Activated CD4-positive, CD25-positive, alpha-beta regulatory T cell treated with anti-CD3 and anti-CD28 coated beads, Interleukin-2, amount 50 U/mL, for 16 hours (primary cell): ENCODE measurements at places on chromosomes 7 and 10.

GRCh38 chr7:133331861-133332260 lies 79.0 kb downstream of the EXOC4 start:
- no peak for DNase-seq

GRCh38 chr10:8338177-8338766 lies 283.8 kb downstream of the GATA3 start:
- DNase-seq = no peak

DNA sequence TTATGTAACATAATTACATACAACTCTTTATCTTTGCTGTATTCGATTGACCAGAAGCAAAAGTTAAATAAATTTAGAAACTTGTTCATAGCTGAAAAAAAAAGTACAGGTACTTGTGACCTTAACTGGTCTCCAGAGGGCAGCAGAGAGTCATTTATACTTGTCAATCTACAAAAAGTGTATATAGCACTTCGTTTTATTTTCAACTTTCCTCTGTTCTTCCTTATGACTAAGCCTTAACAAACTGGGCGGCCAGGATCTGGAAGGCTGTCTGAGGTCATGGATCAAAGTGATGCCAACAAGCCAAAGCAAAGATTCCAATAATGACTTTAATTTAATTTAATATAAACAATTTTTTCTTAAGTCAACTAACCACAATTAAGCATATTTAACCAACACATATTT lies 29.8 kb downstream of the C10orf67 start:
- peak; percentile 36 for DNase-seq

- DNase-seq = no peak
Observed at GRCh38 chr7:112036071-112036470, 170.1 kb downstream of the DOCK4 start.

- no peak for DNase-seq
Observed at GRCh38 chr10:117533507-117534281, 8.9 kb upstream of the EMX2 start.

GRCh38 chr10:86687750-86688149 lies 19.4 kb downstream of the LDB3 start:
- no peak for DNase-seq

DNA sequence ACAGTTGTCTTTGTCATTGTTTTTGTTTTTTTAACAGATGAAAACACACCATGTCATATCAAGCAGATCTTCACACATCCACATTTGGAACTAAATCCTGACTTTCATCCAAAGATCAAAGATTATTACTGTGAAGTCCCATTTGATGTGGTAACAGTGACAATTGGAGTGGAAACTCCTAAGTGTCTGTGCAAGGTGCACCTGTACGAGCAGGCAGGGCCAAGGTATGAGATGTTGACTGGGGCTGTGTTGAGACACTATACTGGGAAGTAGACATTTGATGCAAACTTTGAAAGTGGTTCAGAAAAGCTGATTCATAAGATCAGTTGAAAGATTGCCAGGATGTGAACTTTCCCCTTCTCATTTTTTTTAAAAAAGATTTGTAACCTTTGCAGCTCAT lies 152.3 kb downstream of the CPED1 start:
- DNase-seq = no peak

GRCh38 chr10:60798031-60798430 lies 19.8 kb downstream of the CDK1 start:
- DNase-seq = no peak

- no peak for DNase-seq
Observed at GRCh38 chr7:155590215-155591018, 44.1 kb upstream of the CNPY1 start.

DNA sequence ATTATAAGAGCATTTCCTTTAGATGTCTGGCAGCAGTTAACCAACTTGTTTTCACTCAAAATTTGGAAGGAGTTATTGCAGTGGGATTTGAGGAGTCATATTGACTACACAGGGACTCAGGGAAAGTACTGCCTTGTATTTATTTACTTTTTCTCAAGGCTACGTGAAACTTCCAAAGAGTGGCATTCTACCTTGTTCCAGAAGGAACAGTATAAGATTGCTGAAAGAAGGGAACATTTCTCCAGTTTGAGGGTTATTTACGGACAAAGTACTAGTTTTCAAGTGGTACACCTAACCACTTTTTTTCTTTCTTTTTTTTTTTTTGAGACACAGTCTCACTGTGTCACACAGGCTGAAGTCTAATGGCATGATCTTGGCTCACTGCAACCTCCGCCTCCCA lies 5.1 kb downstream of the MORN4 start:
- DNase-seq = no peak

GRCh38 chr7:4764402-4765007 lies 10.9 kb upstream of the AP5Z1 start:
- no peak for DNase-seq

GRCh38 chr7:129675521-129675920 lies 64.0 kb downstream of the NRF1 start:
- DNase-seq = no peak

GRCh38 chr7:152145853-152146466 lies 120.5 kb downstream of the GALNT11 start:
- DNase-seq = no peak

DNA sequence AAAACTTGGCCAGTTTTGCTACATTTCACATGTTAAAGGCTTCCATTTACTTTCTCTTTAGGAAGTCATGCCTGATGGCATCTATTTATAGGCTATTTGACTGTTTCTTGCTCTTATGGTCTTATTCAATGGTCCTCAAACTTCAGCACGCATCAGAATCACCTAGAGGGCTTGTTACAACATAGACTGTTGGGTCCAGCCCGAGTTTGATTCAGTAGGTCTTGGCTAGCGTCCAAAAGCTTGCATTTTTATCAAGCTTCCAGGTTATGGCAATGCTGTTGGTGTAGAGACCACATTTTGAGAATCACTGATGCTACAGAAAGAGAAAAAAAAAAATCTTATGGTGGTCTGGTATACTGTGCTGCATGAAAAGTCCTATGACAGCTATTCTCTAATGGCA lies 51.9 kb downstream of the MTPN start:
- no peak for DNase-seq

GRCh38 chr7:117047496-117047895 lies 94.2 kb downstream of the ST7 start:
- no peak for DNase-seq

DNA sequence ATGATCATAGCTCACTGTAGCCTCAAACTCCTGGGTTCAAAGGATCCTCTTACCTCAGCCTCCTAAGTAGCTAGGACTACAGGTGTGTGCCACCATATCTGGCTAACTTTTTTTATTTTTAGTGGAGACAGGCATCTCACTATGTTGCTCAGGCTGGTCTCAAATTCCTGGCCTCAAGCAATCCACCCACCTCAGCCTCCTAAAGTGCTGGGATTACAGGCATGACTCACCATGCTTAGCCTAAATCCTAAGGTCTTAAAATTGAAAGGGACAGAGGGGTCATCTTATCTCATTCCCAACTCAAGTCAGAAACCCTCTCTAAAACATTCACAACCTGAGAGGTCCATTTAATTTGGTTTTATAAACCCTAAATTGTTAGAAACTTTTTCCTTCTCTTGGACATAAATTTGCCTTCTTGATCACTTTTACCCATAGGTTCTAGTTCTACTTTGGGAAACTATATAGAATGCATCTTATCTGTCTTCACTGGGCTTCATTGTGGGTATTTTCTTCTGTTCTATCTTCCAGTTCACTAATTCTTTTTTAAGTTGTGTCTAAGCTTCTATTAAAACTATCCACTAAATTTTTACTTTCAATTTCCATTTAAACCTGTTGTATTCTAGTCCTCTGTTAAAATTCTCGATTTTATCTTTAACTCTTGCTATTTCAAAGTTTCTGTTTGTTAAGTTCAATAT lies 183.4 kb upstream of the KAT6B start:
- no peak for DNase-seq
